Stimulated activated CD8-positive, alpha-beta memory T cell treated with anti-CD3 and anti-CD28 coated beads, Interleukin-7, amount 100 ng/mL, for 4 hours (primary cell): ENCODE measurements at places on chromosomes 5 and 9.

DNA sequence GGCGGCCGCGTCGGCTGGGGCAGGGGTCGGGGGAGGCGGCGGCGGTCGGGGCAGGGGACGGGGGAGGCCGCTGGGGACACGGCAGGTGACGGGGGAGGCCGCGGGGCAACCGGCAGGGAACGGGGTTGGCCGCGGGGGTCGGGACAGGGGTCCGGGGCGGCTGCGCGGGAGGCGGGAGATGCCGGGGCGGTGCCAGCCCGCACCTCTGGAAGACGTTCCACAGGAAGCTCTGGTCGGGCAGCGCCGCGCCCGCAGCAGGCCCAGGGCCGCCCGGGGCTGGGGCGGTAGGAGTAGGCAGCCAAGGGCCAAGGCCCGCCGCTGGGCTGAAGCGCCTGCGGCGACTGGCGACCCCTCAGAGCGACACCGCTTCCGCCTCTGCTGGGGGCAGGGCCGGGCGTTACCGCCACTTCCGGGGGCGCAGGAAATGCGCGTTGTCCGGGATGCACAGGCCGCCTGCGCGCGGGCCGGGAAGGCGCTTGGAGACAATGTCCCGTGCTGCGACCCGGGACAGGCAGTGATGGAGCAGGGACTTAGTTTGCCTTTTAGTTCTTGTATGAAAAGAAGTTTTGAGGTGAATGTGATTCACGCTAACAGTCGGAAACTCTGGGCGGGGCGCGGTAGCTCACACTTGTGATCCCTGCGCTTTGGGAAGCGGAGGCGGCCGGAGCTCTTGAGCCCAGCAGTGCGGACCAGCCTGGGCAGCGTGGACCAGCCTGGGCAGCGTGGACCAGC is 110.0 kb upstream of the LPCAT1 start:
- peak; percentile 71 for DNase-seq

DNA sequence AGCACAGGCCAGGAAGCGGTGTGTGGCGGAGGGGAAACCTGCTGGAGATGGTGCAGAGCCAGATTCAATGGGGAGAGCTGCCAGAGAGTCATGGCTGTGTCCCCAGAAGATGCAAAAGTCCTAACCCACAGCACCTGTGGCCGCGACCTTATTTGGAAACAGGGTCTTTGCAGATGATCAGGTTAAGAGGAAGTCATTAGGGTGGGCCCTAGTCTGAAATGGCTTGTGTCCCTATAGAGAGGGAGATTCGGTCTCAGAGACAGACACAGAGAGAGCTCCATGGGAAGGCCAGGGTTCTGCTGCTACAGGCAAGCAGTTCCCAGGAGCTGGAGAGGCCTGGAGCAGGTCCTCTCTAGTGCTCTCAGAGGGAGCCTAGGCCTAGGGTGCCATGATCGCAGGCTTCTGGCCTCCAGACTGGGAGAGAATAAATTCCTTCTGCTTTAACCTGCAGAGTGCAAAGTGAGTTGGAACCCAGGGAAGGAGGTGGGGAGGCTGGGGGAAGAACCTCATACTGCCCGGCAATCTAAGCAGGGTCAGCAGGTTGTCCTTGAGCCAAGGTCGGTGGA is 1.9 kb upstream of the LPCAT1 start:
- no peak for DNase-seq

DNA sequence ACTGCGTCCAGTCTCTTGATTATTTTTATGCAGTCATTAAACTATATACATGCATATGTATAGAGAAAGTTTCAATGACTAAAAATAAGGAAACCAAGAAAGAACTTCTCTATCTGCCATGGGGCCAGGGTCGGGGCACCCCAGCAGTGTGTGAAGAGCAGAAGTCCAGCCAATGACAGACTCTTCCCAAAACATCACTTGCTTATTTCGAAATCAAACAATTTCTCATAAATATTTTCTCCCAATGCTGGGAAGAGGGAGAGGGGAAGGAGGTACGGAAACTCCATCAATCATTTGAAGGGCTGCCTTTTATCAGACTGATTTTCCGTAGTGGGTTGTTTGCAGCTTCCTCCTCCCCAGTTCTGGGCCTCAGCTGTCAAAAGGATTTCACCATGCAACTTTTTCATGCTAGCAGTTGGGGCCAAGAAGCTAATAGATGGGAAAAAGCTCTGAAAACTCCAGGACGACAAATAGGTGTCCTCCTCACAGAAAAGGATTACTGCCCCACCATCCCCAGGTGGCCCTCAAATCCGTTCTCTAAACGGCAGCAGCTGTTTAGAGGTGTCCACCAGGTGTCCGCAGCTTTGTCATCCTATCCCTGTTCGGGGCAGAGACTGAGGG is 617 bp upstream of the FPGS start:
- no peak for DNase-seq

DNA sequence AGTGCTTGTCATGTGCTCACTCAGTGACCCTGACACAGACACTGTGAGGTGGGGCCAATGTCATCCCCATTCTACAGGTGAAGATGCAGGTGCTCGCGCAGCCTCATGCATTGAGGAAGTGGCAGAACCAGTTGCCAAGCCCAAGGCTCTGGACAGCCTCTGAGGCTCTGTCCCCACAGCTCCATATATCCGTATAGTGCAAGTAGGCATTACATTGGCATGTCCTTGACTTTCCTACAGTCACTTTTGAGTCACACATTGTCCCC is 58.8 kb upstream of the ANGPTL2 start:
- DNase-seq: no peak

GRCh38 chr9:79719021-79719420 is 147.3 kb downstream of the TLE4 start:
- no peak for DNase-seq

DNA sequence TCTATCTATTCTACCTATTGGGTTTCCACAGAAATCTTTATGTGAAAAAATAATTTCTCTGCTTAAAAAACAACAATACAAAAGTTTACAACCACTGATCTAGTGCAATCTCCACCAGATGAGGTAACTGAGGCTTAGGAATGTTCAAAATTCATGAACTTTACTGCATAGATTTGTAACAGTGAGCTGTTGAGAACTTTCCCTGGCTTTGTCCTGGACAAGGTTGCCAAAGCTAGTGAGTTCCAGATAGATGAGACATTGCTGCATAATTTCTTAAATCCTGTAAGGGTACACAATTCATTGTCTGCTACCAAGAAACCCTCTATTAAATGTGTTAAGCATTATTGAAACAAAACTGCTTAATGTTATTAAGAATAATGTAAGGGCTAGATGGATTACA is 102.7 kb downstream of the OSMR start:
- DNase-seq: no peak

GRCh38 chr5:139976703-139977102 is 66.4 kb downstream of the NRG2 start:
- no peak for DNase-seq

DNA sequence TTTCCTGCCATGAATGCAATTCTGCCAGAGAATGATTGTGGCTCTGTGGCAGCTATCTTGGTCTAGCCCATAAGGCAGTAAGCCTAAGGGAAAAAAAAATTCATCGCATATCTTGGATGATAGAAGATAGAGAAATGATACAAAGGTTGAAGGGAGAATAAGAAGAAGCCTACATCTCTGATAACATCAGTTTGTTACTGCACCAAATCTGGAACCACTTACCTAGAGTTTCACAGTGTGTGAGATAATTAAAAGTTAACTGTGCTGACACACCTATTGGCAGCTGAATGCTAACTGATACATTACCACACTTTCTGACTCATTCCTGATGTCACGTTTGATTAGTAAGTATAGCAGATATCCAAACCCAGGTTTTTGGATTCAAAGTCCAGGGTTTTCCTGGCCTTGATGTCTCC is 91.6 kb upstream of the TAF11L2 start:
- no peak for DNase-seq

- DNase-seq: no peak
These were observed 6.3 kb upstream of the DNAJB5 start for GRCh38 chr9:34983209-34983608.

GRCh38 chr5:140042643-140043507 is at the start of gene NRG2:
NRG2 (minus strand) TSS chr5:140043299.
- DNase-seq: no peak
